Spinal cord (tissue), 10 donors: ENCODE measurements at places on chromosomes 16 and 17. TPM values are rescaled to one million over a fixed set of nuclear protein-coding genes. Genes with fewer than 3 reads are reported as not detected.

DNA sequence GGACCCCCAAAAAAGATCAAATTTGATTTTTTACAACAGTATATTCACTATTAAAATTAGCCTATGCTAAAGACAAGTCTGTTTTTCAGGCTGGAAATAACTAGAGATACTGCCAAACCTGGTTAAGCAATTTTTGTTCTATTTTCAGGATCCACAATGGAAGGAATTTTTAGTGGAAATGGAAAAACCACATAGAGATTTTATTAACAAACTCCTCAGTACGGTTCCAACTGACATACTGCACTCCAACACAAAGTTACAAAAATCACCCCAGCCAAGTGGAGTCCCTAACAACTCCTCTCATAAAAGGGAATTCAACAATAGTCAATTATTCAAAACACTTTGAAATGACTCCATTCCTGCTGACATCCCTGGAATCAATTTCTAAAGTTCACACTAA is 101.6 kb upstream of the TOB1 start:
- no peak for DNase-seq

GRCh38 chr16:85370543-85370880 is 242.6 kb upstream of the GSE1 start:
- no peak for DNase-seq

- no peak for DNase-seq
Observed at GRCh38 chr16:89910717-89911354, 7.8 kb upstream of the MC1R start.

CD300C gene
- 0.55 TPM for total RNA-seq
